ENCODE measurements at places on chromosomes 11 and 22.
A peak's percentile ranks its signal among the peaks of the same experiment; 100 is the strongest.

GRCh38 chr11:63985812-63986155 is 454 bp upstream of the OTUB1 start:
- peak; percentile 30 for DNase-seq

- DNase-seq, result no peak
Measured at GRCh38 chr11:6799402-6799801, at the start of gene OR6A2. Gene OR6A2 (minus strand): TSS chr11:6799689. CDS start chr11:6795708, 3,981 bp downstream.

DNA sequence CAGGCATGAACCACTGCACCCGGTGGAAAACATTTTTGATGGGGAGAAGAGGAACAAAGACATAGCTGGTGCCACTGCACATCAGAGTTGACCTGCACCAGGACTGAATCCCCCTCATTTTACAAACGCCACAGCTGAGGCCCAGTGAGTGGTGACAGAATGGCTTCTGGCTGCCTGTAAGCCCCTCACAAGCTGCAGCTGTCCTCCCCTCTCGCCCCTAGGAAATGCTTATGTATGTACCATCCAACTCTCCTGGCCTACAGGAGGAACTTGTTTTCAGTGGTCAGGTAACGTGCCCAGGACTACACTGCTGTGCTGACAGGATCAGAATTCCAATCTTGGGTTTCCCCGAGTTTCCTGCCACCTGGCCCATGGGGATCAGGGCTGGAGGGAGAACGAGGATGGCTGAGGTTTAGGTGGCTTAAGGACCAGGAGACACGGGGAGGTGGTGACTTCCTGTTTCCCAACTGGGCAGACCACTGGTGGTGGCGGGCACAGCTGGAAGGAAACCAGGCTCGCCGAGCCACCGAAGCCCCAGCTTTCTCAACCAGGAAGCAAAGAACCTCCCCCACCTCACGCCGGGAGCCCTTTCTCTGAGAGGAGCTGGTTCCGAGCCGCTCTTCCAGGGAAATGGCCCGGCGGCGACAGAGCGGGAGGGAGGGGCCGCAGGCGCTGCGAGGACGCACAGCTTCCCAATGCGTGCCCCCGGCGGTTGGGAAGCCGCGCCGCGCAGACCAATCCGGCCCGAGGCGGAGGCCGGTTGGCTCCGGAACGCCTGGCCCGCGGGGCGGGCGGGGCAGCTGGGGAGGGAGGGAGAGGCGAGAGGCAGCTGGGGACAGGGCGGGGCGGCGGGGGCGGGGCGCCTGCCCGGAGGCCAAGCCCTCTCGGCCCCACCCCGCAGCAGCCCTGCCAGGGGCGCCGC is 1.0 kb upstream of the LRFN4 start:
- DNase-seq, result peak; percentile 91

DNA sequence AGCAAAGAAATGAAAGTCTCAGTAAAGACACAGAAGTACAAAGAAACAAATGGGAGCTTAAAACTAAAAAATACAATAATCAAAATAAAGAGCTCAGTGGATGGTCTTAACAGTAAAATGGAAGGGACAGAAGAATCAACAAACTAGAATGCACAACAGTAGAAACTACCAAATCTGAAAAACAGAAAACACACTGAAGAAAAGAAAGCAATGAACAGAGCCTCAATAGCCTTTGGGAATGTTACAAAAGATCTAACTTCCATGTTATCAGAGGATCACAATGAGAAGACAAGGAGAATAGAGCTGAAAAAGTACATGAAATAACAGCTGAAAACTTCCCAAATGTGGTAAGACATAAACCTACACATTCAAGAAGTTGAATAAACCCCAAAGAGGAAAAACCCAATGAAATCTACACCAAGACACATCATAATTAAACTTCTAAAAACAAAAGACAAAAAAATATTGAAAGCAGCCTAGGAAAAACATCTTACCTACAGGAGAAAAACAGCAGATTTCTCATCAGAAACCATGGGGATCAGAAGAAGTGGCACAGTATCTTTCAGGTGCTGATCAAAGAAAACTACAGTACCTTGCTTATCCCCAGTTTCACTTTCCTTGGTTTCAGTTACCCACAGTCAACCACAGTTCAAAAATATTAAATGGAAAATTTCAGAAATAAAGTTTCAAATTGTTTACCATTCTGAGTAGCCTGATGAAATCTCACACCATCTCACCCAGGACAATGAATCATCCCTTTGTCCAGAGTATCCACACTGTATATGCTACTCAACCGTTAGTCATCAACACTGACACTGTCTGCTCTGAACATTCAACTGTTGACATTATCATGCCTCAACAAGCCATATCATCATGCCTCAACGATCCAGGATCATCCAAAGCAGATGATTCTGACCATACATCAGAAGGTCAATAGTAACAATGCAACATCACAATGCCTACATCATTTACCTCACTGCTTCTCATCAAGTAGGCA is 22.2 kb downstream of the RRAS2 start:
- DNase-seq, result peak; percentile 83

DNA sequence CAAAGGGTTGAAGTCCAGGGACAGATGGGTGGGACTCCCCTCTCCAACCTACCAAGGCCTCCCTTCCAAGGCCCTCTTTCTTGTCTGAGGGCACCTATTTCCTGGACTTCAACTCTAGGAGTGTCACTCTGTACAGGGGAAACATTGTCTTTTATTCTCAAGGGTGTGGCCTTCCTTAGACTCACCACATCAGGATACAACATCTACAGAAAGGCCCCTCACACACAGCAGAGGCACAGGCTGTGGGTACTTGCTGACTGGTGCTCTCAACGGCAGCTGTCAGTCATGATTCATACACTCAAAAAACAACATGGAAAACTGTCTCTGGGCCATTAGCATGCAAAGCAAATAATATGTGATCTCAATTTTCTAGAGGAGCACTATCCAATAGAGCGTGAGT is 78.0 kb downstream of the RCN1 start:
- DNase-seq, result no peak

DNA sequence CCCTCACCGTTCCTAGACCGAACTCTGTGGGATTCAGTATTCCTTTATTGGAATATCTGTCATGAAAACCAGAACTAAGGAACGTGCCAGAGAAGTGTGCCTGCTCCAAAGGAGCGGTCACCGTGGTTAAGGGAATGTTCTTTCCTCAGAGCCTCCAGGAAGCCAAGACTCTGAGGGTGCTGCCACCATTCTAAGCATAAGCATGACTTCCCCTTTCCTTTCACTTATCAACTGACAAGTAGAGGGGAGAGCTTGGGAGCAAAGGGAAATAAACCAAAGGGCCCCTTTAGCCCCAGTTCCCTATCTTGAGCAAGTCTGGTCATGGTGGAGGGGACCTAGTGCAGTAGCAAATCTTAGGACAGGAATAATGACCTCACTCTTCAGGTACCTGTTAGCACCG is 26.8 kb downstream of the CTR9 start:
- DNase-seq, result no peak

DNA sequence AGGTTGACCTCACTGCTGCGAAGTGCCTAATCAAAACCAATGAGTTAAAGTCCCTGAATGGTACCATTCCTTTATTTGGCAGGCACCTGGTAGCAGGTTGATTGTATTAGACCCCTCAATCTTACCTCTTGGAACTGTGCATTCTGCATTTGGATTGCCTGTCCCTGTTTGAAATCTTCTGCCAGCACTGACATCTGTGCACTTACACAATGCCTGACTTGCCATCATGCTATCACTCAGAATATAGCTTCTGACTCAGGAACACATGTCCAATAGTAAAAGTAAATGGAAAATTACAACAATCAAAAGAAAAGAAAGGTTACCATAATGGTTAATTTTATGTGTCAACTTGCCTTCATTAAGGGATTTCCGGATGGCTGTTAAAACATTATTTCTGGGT is 366.0 kb upstream of the PDGFD start:
- DNase-seq, result no peak

GRCh38 chr22:20595461-20595860 is 88.1 kb downstream of the MED15 start:
- no peak for DNase-seq

GRCh38 chr22:34861787-34862186 is 204.2 kb upstream of the ISX start:
- no peak for DNase-seq

- peak; percentile 47 for DNase-seq
Measured at GRCh38 chr11:64970731-64971151, 1.2 kb downstream of the MAJIN start.

- DNase-seq, result no peak
Measured at GRCh38 chr11:123221096-123221561, 26.1 kb upstream of the CLMP start.

DNA sequence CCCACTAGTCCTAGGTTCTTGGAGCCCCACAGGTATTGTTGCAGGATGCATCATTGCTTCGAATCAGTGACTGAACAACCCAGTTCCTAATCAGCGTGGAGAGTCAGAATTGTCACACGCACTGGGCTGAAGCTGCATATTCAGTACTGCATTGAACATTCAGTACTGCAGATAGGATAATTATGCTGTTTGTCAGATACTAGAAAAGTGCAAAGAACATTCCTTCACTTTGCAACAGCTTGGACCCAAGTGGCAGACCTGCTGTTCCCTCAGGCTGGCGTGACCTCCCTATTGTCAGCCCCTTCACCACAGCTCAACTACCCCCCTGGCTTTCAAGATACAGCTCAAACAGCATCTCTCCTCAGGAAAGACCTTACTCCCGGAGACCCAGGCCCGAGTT is 27.6 kb downstream of the NF2 start:
- DNase-seq, result no peak

GRCh38 chr11:94623120-94623735 is 56.1 kb downstream of the PIWIL4 start:
- peak; percentile 80 for DNase-seq

- no peak for DNase-seq
Measured at GRCh38 chr11:134412203-134413042, at the start of gene B3GAT1. Gene B3GAT1 (minus strand): TSS chr11:134412242. CDS start chr11:134387659, 24,583 bp downstream.

- peak; percentile 72 for DNase-seq
Measured at GRCh38 chr11:10581481-10582019, 13.1 kb upstream of the LYVE1 start.

GRCh38 chr11:14212986-14213385 is 146.0 kb downstream of the RRAS2 start:
- DNase-seq, result no peak

DNA sequence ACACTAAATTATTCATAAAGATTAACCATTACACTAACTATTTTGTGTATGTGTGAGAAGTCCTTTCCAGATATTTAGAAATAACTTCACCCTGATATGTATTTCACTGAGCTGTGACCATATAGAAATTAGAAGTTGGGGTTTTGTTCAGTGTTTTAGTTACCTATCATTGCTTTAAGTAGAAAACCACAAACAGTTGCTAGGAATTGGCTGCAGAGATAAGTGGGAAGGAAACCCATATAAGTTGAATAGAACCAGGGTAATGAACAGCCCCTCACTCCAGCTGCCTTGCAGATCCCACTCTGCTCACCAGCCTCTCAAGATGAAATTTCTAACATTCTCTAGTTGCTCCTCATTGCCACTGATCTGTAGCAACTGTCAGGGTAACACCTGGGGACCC is 10.3 kb downstream of the SRSF8 start:
- no peak for DNase-seq

- DNase-seq, result no peak
Measured at GRCh38 chr22:46348099-46348695, 12.7 kb downstream of the TRMU start.

DNA sequence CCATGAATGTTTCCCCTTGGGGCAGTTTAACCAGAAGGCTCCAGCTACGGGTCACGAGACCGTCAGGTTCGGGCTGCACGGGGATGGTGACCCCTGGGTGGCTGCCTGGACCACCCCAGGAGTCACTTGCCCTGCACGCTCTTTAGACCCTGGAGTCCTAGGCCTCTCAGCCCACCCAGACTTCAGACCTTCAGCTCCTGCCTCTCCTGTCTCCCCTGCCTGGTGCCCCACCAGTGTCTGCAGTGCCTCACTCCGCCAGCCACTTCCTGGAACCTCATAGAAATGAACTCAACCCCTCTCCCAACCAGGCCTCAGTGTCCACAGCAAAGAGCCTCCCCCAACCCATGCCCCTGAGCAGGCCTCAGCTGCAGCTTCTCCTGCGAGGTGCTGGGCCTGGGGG is 12.5 kb upstream of the MS4A10 start:
- DNase-seq, result no peak

DNA sequence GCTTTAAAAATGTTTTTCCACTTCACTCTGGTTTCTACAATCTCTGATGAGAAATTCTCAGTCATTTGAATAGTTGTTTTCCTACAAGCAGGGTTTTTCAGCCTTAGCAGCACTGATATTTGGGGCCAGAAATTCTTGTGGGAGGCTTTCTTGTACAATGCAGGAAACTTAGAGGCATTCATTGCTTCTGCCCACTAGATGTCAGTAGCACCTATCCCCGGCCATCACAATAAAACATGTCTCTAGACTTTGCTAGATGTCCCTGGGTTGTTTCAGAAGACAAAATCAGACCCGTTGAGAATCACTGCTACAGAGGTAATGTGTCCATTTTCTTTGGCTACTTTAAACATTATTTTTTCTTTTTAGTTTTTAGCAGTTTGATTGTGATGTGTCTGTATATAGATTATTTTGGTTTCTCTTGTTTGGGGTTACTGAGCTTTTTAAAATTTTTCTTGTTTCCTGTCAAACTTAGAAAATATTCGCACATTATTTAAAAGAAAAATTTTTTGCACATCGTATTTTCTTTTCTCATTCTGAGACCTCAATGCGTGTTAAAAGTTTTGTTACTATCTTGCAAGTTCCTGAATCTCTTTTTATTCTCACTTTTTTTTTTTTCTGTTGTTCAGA is 60.8 kb upstream of the CCDC179 start:
- DNase-seq, result peak; percentile 59

DNA sequence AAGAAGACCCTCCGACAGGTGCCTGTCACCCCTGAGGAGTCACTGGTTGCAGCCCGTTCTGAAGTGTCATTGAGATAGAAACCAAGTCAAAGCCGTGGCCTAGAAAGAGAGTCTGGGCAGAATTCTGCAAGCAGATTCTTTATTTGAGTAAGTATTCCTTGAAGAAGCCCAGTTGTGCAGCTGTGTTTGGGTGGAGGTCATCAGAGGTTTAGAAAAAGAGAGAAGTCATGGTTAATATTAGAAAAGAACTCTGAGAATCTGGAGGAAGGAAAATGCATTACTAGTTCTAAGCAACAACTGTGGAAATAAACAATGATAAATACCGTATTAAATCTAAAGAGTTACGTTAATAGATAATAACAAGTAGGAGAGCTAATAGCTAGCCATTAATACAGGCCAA is 118.8 kb upstream of the KIRREL3 start:
- DNase-seq, result no peak

- no peak for DNase-seq
Measured at GRCh38 chr11:1927026-1927847, 7.7 kb downstream of the TNNT3 start.

DNA sequence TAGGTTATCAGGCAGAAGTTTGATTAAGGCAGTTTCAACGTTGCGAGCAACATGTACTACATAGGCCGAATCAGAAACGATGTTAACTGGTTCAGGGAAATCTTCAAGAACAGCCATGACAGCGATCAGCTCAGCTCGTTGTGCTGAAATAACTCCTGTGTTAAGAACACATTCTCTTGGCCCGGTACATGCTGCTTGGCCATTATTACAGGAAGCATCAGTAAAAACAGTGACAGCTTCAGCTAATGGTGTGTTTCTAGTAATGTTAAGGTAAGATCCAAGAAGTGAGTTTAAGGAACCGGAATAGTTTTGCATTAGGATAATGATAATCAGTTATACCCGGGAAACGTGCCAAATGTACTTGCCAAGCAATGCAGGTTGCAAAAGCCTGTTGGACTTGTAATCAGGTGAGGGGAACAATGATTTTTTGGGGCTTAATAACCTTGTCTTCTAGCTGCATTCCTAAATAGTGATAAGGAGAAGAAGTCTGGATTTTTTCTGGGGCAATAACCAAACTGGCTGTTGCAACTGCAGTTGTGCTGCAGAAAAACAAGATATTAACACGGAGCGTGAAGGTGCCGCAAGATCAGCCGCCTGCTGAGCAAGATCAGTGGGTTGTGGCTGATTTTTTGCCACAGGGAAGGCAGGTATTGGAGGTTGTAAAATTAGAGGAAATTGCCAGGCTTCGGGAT is 14.3 kb downstream of the OR52K1 start:
- no peak for DNase-seq
